ENCODE measurements at places on chromosomes 1 and 21.

DNA sequence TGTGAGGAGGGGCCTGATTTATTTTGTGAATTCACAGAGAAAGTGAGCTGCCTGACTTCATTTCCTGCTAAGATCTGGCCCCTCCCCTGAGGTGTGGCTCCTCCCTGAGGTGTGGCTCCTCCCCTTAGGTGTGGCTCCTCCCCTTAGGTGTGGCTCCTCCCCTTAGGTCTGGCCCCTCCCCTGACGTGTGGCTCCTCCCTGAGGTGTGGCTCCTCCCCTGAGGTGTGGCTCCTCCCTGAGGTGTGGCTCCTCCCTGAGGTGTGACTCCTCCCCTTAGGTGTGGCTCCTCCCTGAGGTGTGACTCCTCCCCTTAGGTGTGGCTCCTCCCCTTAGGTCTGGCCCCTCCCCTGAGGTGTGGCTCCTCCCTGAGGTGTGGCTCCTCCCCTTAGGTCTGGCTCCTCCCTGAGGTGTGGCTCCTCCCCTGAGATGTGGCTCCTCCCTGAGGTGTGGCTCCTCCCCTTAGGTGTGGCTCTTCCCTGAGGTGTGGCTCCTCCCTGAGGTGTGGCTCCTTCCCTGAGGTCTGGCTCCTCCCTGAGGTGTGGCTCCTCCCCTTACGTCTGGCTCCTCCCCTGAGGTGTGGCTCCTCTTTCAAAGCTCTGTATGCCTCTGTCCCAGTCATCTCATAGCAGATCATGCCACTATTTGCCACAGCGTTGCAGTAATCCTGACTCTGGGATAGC is 26.9 kb upstream of the LRRC3 start:
- DNase-seq, result no peak

- DNase-seq, result no peak
Observed at GRCh38 chr1:28374297-28374696, 4.8 kb downstream of the PHACTR4 start.

DNA sequence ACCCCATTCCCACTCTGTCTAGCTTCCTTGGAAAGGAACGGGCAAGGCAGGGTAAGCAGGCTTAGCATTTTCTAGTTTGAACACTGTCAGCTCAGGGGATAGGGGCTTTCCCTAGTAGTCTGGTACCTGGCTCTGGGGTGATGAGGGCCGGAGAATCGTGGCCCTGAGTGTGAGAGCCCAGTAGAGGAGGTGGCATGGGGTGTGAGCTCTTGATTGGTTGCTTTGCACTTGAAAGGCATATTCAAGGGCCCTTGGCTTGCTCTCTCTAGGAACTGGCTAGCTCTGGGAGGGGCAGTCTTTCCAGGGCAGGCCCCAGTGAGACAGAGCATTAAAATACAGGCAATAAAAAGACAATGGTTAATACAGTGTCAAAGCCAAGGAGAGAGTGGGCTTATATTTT is 10.8 kb upstream of the EXTL1 start:
- DNase-seq, result no peak

DNA sequence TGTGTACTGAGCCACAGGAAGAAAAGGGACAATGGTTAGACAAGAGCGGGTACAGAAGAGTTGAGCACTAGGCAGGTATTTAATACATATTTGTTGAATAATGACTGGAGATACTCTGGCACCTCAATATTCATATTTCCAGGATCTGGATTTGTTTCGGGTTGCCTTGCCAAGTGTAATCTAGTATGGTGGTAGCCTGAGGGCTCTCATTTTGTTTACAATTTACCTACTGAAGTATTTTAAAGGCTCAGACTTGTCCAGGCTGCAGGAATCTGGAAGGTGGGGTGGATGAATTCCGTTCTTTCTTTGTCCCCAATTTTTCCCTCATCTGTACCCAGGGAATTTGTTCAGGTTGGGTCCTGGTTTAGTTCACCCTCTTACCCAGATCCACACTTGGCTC is 95.0 kb downstream of the CACHD1 start:
- DNase-seq, result no peak

- no peak for DNase-seq
Observed at GRCh38 chr1:30597711-30598110, 125.7 kb downstream of the MATN1 start.

DNA sequence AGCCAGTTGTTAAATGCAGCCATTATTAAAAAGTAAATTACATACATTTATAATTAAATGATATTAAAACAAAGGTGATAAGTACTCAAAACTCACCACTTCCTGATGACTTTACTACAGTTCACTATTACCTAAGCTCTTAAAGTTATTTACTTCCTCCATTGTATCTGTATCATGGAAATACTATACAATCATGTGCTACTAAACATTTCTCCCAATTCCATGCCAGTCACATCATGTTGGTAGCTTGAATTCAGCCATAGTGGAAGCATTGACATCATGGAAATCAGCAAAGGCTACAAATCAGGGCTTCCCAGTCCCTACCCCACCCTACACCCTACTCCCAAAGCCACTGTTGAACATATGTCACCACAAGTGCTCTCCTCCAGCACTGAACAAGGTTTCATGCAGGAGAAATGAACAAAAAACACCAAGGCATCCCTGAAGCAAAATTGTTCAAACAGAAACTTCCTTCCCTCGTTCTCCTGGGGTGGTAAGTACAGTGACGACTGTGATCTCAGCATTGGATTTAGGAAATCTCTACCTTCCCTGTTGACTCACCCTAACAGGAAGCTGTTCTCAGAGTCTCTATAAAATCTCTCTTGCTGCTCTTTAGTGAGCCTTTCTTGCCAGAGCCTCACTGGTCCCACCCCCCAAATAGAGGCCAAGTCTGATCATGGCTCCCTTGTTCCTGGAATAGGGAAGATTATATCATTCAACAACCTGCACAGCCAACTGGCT is 12.7 kb downstream of the VSIG8 start:
- DNase-seq, result peak; percentile 57

DNA sequence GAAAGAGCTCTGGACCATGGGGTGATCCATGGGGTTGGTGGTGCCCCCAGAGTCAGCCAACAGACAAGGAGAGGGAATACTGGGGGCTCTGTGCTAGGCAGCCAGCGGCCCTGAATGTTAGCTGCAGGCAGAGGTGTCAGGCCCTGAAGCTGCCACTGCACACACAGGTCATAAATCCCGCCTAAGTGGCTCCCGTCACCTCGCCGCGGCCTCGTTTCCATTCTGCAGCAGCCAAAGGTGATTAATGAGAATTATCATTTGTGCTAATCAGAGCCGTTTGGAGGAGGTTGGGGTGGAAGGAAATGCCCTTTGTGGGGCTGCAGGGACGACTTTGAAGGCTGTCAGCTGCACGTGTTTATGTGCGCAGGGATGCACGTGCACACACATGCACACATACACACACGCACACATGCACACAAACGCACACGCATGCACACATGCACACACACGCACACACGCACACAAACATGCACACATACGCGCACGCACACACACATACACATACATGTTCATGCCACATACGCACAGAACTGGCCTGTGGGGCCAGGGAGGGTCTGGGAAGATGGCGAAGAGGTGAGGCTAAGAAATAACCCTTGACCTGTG is 88.8 kb upstream of the ARHGEF16 start:
- DNase-seq, result no peak

Measured in lung microvascular endothelial cell (primary cell).